ENCODE measurements at places on chromosomes 12 and 14.

GRCh38 chr14:89720741-89721729, 233.5 kb downstream of the EFCAB11 start:
- DNase-seq: peak; percentile 30

- DNase-seq: peak; percentile 10
Observed at GRCh38 chr14:77641534-77642341, 25.3 kb upstream of the SPTLC2 start.

DNA sequence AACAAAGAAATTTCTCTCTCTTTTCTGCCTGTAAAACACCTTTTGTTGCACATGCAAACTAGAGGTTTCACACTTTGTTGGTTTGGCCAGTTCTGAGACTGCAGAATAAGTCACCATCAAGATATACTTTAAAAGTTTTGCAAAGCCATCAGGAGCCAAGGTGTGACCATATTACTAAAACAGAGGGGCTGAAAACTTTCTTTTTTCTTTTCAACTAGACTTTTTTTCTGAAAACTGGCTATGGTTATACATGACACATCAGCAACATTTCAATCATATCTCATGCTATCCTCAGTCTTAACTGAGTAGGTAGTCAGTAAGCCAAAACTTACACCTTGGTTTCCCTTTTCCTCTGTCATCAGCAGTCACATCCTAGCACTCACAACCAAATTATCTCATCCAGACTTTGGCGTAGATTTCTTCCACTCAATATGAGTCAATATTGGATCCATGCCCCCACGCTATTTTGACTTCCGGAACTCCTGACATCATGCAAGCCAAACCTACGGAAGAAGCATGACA, 4.1 kb upstream of the IFNG start:
- no peak for DNase-seq

GRCh38 chr12:87813476-87814234, 215.5 kb downstream of the C12orf50 start:
- no peak for DNase-seq

- DNase-seq: no peak
Observed at GRCh38 chr12:123398177-123398549, 14.2 kb downstream of the KMT5A start.

DNA sequence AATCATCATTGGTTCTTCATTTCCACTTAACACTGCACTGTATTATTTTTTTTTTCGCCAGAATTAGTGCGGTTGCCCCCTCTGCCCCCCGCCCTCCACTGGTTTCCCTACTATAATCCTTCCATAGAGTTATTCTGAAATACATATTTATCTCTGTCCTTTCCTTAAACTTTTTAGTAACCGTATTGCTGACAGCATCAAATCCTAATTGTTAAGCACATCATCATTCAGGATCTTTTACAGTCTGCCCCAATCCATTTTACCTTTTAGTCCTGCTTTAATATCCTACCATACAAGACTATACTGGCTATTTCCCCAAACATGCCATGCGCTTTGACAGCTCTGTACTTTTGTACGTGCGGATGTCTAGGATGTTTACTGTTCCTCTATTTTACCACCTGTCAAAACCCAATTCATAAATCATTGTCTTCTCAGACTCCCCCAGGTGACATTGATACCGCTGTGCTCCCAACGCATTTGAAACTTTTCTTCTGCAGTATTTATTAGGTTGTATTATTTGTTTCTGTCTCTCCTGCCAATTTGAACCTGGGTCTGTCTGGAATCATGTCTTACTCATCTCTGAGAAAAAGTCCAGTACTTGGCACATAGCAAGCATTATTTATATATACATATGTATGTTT, 1.0 kb downstream of the FGFR1OP2 start:
- no peak for DNase-seq

GRCh38 chr12:131943876-131944275, 5.9 kb upstream of the EP400 start:
- DNase-seq: no peak

- no peak for DNase-seq
Observed at GRCh38 chr12:105273601-105274000, 37.6 kb upstream of the APPL2 start.

GRCh38 chr12:3950714-3951320, 77.6 kb upstream of the PARP11 start:
- DNase-seq: no peak

DNA sequence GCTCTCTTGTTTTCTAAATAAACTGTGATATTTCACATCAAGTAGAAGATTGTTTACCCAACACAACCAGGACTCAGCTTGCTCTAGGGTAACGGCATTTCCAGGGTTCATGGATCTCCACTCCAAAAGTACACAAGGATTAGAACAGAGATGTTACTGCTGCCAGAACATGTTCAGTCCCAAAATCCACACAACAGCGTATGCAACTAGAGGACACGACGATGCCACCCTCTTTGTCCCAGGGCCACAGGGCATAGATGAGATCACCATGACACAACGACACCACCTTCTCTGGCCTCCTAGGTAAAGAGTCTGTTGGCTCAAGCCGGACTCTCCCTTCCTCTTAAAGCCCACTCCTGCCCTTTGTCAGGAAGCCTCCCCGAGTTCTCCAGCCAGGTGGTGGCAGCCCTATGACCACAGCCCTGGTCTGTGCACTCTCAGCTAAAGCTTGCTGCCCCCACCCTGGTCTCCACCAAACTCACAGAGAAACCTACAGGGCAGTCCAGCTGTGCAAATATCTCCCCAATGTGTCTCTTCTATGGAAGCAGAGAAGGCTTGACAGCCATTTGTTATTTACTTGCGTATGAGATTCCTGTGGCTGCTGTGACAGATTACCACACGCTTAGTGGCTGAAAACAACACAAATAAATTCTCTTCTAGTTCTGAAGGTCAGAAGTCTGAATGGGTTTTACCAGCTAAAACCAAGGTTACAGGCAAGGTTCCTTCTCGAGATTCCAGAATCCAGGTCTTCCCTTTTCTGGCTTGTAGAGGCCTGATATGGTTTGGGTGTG, 10.3 kb downstream of the CLMN start:
- DNase-seq: no peak

- DNase-seq: no peak
Observed at GRCh38 chr12:88625356-88625755, 45.1 kb upstream of the KITLG start.

DNA sequence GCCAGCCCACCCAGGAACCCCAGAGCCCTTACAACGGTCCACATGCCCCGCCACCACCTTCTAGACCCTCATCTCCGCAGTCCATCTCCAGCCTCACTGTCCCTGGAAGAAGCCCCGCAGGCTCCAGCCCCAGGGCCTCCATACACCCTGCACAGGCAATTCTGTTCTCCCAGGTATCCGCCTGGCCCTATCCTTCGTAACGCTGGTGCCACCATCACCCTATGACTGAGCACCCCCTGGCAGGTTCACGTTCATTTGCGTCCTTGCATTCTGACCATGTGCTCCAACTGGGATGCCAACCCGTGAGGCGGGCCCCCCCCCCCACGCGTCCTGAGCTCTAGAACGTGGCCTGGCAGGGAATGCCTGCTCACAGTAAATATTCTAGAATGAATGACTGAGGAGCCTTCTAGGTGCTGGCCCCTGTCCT, 675 bp upstream of the SCARB1 start:
- DNase-seq: no peak

GRCh38 chr14:72810201-72810600, 83.7 kb downstream of the DPF3 start:
- peak; percentile 15 for DNase-seq

DNA sequence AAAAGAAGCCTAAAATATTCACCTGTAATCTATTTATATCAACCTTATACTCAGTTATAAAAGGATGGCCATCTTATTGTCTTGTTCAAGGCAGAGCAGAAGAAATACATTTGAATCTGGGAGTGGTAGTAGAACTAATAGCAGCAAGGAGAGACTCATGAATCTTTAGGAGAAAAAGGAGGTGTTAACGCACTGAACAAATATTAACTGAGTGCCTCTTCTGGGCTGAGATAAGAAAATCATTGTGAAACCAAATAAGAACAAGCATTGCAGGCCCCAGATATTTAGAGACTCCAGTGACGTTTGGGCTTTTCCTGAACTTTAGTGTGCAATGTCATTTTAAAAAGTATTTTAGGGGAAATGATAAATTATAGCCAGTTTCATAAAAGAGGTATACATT, 790.6 kb downstream of the DIO2 start:
- no peak for DNase-seq

DNA sequence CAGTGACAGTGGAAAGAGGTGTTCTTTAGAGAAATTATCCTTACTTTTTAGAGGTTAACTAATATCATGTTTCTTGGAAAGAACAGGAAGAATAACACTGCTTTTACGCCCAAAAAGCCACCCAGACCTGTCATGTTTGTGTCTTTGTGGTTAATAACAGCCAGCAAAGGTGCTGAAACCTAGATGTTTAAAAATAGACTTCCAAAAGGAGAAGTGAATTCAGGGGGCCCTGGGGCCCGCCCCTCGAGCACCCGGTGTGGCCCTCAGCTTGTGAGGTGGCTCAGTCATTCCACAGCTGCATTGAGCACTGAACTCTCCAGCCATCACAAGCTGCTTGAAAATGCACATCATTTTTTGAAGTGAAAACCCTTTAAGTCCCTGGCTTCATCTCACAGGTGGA, 20.8 kb upstream of the AMN start:
- no peak for DNase-seq

DNA sequence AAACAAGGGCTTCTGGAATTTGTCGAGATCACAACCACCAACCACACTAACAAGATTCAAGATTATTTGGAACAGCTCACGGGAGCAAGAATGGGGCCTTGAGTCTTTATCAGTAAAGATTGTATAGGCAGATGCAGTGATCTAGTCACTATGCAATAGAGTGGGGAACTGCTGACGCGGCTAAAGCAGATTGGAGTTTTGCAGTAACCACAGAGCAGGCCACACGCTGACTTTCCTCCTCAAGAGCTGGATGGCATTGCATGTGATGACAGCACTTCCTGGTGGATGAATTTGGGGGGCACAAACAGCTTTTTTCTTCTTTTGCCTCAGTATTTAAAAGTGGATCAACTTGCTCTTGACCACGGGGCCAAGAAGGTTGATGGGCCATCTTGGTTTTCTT, 46.0 kb downstream of the KCNK13 start:
- no peak for DNase-seq

DNA sequence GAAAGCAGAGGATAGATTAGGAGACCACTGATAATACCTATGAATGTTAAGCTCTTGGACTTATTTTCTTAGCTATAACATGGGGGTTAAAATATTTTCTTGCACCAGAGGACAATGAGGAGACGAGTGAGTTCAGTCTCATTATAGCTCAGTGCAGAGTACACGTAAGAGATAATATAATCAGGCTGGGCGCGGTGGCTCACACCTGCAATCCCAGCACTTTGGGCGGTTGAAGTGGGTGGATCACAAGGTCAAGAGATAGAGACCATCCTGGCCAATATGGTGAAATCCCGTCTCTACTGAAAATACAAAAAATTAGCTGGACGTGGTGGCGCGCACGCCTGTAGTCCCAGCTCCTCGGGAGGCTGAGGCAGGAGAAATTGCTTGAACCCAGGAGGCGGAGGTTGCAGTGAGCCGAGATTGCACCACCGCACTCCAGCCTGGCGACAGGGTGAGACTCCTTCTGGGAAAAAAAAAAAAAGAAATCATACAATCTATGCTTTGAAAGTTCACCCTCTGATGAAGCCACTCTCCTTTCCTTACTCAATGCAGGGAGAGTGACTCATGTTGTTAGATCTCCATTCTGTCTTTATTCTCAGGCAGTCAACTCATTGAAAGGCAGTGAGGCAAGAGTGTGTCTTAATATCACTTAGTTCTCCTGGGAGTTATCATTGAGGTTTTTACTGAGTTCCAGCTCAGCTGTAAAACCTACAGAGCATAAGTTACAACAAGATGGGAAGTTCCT, 134.2 kb downstream of the SYNE2 start:
- DNase-seq: no peak

DNA sequence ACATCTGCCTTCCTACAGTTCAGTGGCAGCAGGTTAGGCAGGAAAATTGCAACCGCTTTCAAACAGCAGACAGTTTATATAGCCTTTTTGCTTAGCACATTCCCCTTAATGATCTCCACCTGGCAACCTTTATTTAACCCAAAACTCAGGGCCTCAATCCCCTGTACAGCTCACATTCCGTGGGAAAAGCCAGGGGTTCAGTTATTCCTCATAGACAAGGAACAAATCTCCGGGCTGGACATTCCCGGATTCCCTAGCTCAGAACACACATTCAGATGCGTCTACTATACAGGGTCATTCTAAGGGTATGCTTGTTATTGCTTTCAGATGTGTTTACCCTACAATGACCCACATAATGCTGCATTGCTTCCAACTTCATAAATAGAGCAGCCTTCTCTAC, 73.8 kb upstream of the DCN start:
- DNase-seq: no peak

GRCh38 chr12:56151672-56152131, 685 bp upstream of the MYL6B start:
- DNase-seq: no peak

DNA sequence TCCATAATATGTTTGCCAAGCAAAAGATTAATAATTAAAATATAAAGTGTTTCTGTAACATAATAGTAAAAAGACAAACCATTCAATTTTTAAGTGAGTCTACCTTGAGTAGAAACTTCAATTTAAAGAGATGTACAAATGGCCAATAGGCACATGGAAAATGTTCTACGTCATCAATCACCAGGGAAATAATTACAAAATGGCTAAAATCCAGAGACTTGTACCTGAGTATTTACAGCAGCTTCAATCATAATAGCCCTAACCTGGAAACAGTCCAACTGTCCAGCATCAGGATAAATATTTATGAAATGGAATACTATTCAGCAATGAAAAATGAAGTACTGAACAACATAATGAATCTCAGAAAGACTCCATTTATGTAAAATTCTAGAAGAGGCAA, 95.5 kb upstream of the FAR2 start:
- DNase-seq: no peak

DNA sequence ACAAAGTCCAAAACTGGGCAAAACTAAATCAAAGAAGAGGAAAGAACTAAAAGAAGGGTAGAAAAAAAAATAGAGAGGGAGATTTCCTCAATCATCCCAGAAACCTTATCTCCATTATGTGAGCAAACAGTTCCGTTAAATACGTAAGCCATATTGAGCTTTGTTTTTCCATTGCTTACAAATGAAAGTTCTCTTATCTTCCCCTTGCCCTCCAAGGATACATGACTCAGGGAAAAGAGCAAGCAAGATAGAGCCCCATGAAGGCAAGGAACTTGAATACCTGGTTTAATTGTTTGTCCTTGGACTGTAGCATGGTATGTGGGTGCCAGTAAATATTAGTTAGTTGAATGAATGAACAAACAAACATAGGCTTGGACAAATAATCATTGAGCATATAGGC, 126.8 kb upstream of the USP15 start:
- DNase-seq: no peak
